Thymus (tissue), 14 donors: ENCODE measurements at places on chromosomes 6 and 20. TPM values are rescaled to one million over a fixed set of nuclear protein-coding genes. Genes with fewer than 3 reads are reported as not detected.

Gene NCOA6
- 9.1 TPM for total RNA-seq

Gene SLC22A2
- not detected for total RNA-seq

Gene SIRPD
- 0.14 TPM for total RNA-seq

Gene GSTA3
- not detected for total RNA-seq

Gene METTL24
- total RNA-seq: 1.5 TPM

Gene PPIL6
- 1.3 TPM for total RNA-seq

Gene TXLNB
- 11.2 TPM for total RNA-seq

GRCh38 chr6:10180138-10181074 lies 234.5 kb downstream of the TFAP2A start:
- DNase-seq: no peak

GRCh38 chr6:170421921-170422320 lies 115.4 kb downstream of the FAM120B start:
- no peak for DNase-seq

DNA sequence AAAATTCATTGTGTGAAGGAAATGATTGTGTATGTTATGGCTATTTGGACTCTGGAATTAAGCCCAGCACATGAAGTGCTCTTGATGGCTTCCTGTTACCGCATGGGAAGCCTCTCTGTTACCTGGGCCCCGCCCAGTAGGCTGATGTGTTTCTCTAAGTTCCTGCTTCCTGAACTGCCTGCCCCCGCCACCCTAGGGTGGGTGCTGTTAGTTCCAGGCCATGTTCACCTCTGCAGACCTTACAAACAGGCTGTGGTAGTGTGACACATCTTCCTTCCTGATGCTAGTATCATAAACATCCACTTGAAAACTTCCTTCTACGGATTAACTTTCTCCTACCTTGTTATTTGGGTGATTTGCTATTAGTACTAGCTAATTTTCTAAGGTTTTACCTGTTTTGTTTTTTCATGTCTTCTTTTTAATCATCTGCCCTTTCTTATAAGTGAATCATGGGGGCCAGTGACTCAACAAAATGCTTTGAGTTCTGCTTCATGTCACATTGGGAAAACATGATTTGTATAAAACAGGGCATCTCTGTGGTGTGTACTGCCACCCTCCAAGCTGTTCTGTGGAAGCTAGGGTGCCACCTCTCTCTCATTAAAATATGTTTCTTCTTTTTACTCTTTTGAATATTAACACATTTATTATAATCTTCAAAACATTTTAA lies 40.6 kb downstream of the SH3BGRL2 start:
- peak; percentile 18 for DNase-seq

DNA sequence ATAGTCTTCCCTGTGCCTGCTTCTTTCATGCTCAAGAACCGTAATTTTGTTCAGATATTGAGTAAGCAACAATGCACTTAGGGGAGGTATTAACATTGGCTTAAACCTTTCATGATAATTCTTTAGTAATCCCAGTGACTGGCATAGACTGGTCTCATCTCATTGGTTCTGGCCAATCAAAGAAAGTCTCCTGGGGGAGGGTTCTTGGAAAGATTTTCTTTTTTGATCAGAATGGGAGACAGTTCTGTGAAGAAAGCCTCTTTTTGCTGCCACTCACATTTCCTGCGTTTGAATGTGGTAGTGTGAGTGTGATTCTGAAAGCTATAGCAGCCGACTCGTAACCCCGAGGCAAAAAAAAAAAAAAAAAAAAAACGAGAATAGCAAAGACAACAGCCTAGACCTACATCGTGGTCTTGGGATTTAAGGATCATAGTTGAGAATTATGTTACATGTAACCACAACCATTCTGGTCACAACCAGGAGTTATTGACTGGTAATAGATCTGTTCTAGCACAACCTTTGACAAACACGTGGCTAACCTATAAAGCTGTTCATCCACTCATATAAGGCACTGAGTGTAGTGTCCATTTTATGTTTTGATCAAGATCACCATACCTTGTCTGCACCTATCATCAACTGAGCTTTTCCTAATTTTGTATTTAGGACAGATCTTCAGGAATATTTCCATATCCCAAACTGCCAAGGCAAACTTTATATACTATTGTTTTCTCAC lies 15.1 kb upstream of the TMEM217 start:
- DNase-seq: no peak

GRCh38 chr20:39627765-39628164 lies 665.6 kb downstream of the DHX35 start:
- no peak for DNase-seq

GRCh38 chr20:45044084-45044573 lies 56.8 kb downstream of the KCNS1 start:
- peak; percentile 25 for DNase-seq

DNA sequence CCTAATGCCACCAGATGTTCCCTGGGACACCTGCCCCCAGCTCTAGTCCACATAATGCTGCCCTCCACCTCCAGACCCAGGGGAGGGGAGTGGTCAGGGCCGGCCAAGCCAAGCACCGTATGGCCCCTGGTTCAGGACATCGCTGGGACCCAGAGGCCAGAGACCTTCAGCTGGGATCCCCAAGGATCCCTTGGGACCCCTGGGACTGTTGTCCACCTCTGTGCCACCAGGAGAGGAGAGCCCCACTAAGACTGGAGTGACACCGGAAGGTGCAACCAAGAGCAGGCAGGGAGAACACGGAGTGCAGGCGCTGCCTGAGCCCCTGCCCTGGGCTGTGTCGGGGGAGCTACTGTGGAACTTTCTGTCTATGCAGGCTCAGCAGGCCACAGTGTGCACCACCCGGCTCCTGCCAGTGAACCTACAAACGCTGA lies 43.6 kb downstream of the CTCFL start:
- no peak for DNase-seq

DNA sequence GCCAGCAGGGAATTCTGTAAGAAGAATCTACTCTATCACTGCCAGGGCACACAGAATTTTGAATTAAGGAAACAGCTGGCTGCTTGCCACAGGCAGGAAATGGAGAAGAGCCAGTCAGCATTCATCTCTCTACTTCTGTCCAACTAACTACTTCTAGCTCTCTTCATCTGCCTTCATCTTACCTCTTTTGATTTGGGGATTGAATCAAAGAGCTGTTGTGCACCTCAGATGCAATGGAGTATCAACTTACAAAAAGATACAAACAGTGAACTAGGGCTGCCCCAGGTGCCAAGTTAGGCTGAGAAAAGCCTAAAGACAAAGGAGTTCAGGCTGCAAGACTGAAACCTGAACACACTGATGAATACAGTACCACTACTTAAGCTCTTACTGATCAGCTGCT lies 82.0 kb downstream of the PTPRK start:
- DNase-seq: peak; percentile 20

GRCh38 chr20:59748619-59749191 lies 144.4 kb downstream of the PHACTR3 start:
- no peak for DNase-seq

DNA sequence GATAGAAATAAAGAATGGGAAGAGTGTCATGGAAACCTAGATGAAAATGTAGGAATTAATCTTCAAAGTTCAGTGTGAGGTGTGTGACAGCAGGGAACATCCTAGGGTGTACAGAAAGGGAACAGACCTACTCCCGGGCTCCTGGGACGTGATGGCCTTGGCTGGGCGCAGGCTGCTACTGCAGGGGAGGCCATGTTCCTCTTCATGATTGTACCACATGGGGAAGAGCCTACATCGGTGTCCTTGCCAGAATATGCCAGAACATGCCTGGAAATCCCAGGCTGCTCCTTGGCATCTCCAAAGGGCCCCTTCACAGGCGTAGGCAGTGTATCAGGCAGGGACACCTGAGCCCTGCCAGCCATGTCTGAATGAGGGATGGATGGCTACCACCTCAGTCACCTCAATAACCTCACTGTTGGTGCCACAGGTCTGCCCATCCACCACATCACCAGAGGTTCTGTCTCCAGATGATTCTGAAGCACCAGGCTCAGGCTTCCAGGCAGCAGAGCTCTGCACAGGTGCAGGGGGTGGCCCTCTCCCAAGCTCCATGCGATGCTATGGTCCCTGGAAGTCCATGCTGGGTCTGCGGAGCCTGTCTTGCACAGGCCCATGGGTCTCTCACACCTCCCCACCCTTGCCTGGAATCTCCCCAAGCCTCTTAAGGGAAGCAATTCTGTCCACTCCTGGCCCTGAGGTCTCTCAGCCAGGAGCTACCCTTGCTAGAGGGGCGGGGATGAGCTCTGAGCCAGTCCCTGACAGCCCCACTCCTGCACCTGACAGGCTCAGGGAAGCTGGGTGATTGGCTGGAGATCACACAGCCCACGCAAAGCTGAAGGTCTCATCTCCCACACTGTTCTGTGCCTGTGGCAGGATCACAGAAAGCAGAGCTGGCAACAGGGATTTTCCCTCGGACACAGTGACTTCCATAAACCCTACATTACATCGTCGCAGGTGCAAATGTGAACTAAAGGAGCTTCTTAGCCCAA lies 20.2 kb downstream of the RAMACL start:
- DNase-seq: no peak

GRCh38 chr6:35047265-35048011 lies 93.7 kb downstream of the TCP11 start:
- no peak for DNase-seq

GRCh38 chr6:162157167-162157870 lies 570.2 kb downstream of the PRKN start:
- DNase-seq: no peak

- DNase-seq: no peak
Observed at GRCh38 chr20:50353289-50353961, 156.8 kb upstream of the PTPN1 start.

GRCh38 chr6:25150863-25151262 lies 128.3 kb upstream of the CARMIL1 start:
- DNase-seq: no peak

DNA sequence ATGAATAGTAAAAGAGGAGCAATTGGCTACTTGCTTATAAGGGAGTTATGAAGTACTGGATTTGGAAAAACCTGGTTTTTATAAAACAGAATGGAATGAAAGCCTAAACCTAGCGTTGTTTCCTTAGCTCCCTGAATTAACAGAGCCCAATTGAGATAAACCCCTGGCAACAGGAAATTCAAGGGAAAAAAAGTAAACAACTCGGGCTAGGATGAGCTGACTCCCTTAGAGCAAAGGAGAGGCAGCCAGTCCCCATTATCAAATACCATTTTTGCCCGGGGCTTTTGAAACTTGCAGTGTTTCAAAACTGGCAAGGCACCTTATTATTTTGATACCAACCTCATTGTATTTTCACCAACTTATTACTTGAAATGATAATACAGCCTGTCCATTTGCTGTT lies 587.5 kb downstream of the CD109 start:
- DNase-seq: no peak

DNA sequence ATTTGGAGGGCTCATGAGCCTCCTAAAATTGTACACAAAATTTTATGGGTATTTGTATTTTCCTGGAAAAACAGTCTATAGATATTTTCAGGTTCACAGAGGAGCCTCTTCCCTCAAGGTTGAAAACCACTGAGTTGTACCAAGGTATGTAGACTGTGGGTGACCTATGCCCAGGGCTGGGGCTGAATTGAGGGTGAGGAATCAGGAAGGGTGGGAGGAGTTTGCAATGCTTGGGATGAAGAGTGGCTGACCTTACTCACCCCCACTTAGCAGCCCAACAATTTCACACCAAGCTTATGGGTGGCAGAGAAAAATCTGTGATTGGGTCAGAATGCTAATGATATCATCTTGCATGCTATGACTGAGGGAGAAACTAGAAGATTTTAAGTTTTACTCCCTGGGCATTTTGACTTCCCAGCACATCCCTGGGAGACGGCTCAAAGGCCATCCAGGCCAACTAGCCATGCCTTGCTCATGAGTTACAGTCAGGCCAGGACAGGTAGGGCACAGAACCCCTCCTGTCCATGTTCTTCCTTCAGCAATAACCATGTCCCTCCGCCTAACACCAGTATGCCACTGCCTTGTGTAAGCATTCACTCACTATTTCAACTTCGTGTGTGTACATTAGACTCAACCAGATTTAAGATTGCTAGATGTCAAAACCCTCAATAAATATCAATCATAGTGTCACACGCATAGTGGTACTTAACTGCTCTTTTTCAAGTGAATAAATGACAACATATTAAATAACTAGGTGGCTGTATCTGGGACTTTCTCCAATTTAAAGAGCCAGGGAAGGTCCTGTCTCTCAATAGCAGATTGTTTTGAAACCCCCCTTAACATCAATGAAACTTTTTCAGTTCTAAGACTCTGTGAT lies 16.6 kb downstream of the ADTRP start:
- DNase-seq: no peak

DNA sequence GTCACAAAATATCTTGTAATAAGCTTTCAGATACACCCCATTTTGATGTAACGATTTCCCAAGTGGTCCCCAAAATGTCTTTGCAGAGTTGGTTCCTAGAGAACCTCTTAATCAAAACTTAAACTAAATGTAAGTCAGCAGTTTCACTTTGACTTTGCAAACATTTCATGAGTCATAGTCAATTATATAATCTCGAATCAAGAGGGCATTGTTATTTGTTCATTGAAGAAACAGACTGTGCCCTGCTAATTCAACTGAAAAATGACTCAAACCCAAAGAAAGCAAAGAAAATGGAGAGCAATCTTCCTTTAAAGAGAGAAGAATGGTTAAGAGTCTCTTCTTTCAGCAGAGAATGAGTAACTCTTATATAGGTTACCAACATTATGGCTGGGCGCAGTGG lies 58.3 kb downstream of the IPCEF1 start:
- DNase-seq: no peak

GRCh38 chr6:36692220-36692619 lies 5.4 kb upstream of the RAB44 start:
- DNase-seq: peak; percentile 45

DNA sequence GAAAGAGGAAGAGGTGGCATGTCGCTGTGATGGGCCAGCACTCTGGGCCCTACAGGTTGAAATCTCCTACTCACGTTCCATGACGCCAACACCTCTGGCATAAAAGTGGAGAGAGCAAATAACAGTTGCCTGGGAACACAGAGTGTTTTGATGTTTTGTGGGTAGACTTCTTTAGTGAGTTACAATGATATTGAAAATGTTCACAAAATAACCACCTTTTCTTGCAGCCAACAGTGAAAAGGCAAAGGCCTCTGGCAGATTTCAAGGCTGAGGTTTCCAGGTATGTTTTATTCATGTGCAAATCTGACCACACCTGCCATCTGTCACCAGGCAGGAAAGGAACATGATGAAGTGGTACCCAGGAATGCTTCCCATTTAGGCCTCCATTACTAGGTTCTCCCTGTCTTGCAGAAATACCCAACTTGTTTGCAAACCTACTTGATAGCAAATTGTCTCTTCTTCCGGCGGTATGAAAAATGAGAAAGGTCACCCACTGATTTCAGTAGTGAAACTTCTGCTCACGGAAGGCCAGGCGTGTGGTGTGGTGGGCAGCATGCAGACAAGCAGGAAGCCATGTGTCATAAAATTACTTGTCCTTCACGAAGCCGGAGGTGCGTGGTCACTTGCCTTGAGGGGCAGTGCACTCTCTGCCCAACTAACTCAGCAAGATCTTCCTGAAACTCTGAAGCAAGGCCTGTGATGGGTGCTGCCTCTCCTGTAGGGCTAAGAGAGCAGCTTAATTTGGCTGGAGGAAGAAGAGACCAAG lies 299.1 kb upstream of the PRDM1 start:
- no peak for DNase-seq
